CD4-positive, alpha-beta T cell treated with Interleukin-12 subunit alpha and Interleukin-12 subunit beta, for 1 hour (primary cell): ENCODE measurements at places on chromosomes 5 and 9.

DNA sequence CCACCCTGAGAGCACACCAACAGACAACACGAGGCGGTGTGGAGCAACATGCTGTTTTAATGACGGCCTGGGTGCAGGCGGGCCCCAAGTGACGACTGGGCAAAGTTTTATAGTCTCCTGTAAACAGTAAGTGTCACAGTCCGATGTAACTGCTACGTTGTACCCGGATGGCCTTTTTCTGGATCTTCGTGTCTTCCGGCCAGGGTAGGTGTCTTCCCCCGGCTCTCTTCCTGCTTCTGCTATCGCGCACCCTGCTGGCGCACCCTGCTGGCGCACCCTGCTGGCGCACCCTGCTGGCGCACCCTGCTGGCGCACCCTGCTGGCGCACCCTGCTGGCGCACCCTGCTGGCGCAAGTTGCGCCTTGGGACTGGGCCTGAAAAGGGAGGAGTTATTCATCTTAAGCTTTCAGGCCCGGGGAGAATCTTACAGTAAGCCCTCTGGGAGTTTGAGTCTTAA lies 143.0 kb upstream of the TARS1 start:
- DNase-seq = no peak

DNA sequence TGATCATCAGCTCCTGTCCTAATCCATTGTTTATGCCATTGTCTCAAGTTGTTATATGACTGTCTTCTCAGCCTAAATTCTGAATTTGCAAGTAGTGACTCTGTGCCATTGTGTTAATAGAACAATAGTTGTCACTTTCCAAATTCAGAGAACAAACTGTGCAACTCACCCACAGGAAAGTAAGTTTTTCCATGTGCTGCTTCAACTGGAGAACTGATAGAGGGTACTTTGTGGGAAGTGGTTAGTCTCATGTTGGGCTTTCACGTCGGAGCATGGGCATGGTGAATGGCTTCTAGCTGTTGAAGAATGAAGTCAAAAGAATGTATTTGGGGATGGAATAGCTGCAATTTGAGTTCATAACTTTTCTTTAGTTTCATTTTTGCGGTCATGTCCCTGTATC lies 146.0 kb downstream of the CD180 start:
- DNase-seq = no peak

DNA sequence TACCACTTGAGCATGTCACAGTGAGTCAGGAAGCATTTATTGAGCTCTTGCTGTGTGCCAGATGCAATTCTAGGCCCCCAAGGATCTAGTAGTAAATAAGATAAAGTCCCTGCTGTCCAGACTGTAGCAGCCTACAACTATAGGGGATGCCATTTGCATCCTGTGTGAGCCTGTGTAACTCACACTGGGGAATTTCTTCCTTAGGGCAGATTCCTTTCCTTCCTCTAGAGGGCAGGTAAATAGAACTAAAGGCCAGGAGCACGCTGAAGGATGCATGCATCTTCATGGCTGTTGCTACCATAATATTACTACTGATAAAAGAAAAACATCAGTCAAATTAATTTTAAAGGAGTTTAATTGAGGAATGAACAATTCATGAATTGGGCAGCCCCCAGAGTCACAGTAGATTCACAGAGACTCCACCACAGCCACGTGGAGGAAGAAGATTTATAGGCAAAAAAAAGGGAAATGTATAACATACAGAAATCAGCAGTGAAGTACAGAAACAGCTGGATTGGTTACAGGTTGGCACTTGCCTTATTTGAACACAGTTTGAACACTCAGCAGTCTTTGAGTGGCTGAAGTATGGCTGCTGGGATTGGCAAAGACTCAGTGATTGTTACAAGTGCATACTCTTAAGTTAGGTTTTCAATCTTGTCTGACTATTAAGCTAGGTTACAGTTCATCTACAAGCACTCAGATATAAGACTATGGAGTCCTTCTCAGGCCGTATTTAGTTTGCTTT lies 98.9 kb downstream of the ACTL7B start:
- no peak for DNase-seq

- no peak for DNase-seq
Measured at GRCh38 chr5:37701868-37702267, 138.0 kb downstream of the GDNF start.

- no peak for DNase-seq
Measured at GRCh38 chr5:176886336-176887251, 12.6 kb downstream of the HK3 start.

DNA sequence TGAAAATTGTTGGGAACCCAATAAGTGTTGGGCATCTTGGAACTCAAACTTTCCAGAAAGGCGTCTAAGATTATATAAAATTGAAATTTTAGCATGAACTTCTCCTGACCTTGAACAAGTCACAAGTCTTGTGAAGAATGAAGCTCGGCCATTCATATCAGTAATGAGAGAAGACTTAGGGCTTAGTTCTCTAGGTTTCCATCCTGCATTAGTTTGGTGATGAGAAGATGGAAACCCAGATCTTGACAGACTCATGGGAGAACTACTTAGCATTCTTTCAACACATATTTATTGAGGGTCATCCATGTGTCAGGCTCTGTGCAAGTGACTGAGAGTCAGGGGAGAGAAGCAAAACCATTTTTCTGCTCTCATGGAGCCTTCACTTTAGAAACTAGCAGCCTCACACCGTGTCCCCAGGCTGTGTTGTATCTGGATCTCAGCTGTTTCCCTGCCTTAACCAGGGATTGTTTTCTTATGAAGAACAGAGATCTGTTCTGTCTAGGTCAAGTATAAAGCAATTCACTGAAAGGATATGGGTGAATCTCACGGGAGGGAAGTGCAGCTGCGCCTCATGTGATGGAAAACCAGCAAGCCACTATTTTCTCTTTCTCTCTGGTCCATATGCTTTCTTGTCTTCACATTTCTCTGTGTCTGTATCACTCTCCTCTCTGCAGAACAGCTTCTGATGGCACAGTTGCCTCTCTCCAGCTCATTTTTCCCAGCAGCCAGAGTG lies 3.4 kb downstream of the GARNL3 start:
- DNase-seq = no peak

DNA sequence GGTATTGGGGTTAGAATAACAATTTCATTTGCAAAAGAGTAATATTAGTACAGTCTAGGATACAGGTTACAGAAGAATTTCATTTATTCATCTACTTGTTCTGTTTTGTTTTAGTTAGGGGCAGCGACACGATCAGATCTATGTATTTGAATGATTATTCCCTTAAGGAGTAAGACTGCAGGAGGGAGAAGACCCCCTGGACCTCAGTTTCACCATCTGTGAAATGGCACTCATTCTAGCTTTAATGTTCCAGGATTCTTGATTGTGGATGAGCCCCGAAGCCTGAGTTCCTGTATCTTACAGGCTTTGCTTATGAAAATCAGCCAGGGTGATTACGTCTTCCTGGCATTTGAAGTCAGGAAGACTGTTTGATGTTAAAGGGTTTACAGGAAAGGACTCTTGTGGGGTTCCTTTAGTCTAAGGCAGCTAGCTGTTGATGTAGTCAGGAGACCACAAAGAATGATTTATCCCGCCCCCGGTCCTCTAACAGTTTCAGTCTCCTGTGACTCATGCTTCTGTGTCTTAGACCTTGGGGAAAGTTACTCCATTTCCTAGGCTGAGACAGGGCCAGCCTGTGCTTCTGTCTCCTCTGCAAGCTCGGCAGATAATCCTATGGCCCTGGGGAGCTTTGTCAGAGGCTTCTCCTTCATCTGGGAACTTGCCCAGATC lies 11.5 kb downstream of the SMIM3 start:
- DNase-seq = peak; percentile 57

- peak; percentile 21 for DNase-seq
Measured at GRCh38 chr5:156920042-156920860, 42.8 kb downstream of the TIMD4 start.

- DNase-seq = no peak
Measured at GRCh38 chr9:129570450-129571297, 50.2 kb downstream of the C9orf50 start.

GRCh38 chr5:60330236-60330635 lies 369.7 kb downstream of the DEPDC1B start:
- DNase-seq = no peak

- no peak for DNase-seq
Measured at GRCh38 chr9:108085294-108085693, 595.7 kb upstream of the KLF4 start.

DNA sequence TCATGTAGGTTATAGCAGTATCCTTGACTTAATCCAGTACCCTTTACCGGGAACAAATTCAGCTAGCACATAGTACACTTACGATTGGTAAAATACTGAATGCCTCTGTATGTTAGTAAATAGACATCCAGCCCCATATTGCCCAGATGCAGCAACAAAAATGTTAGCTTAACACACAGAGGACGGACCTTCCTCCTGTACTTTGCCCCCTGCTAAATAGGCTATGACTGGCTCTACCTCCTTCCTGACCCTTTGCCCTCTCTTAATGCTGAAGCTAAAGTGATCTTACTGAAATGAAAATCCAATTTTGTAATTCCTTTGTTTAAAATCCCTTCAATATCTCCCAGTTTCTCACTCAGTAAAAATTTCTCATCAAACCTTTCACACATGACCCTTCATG lies 183.1 kb downstream of the PARP8 start:
- no peak for DNase-seq

- DNase-seq = no peak
Measured at GRCh38 chr9:106956971-106957370, 94.0 kb downstream of the ZNF462 start.

GRCh38 chr5:67021521-67021920 lies 175.1 kb downstream of the CD180 start:
- no peak for DNase-seq

DNA sequence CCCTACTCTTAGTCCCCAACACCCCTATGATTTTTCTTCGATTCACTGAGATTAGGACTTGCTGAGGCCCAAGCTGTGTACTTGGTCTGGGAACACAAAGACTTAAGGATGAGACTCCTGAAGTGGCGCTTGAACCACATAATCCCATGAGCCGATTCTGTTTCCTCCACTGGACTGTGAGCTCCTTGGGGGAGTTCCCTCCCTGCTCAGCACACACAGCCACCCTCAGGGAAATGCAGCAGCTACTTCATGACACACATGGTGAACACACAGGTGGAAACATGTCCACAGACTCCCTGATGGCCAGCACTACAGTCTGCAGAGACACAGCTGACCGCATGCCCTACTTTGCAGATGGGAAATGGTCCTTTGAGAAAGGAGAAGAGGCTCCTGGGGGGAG lies 101.1 kb downstream of the C5orf15 start:
- DNase-seq = no peak

- no peak for DNase-seq
Measured at GRCh38 chr9:22316645-22317044, 130.0 kb upstream of the DMRTA1 start.

- DNase-seq = peak; percentile 28
Measured at GRCh38 chr9:137138722-137139467, at the start of gene GRIN1. Gene GRIN1 (plus strand): TSS chr9:137139154. CDS start chr9:137139487, 333 bp downstream.

- no peak for DNase-seq
Measured at GRCh38 chr5:72746736-72747135, 69.7 kb upstream of the TNPO1 start.

DNA sequence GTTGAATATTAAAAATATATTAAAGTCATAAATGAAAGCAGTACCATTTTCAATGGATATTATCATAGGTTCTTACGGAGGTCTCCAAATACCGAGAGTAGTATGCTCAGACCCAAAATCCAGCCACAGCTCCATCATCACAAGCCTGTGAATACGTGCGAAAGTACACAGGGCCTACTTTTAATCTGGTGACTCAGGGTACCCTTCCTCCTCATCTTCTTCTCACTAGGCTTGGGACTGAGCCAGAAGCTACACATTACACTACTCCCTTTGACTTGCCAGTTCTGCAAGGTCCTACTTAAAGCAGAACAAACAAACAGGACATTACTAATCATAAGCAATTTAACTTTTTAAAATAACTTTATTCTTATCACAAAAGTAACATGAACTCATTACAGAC lies 7.6 kb upstream of the RIC1 start:
- DNase-seq = no peak

- no peak for DNase-seq
Measured at GRCh38 chr5:123036391-123037103, at the start of gene PPIC. Gene PPIC (minus strand): TSS chr5:123036725. CDS start chr5:123036625, 100 bp downstream.

DNA sequence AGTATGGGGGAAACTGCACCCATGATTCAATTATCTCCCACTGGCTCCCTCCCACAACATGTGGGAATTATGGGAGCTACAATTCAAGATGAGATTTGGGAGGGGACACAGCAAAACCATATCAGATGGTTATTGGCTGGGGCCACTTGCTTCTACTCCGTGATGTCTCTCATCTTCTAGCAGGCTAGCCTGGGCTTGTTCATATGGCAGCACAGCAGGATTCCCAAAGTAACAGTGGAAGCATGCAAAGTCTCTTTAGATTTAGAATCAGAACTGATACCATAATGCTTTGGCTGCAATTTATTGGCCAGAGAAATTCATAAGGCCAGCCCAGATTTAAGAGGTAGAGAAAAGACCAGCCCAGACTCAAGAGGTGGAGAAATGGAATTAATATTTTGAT lies 126.2 kb downstream of the PTTG1 start:
- no peak for DNase-seq

DNA sequence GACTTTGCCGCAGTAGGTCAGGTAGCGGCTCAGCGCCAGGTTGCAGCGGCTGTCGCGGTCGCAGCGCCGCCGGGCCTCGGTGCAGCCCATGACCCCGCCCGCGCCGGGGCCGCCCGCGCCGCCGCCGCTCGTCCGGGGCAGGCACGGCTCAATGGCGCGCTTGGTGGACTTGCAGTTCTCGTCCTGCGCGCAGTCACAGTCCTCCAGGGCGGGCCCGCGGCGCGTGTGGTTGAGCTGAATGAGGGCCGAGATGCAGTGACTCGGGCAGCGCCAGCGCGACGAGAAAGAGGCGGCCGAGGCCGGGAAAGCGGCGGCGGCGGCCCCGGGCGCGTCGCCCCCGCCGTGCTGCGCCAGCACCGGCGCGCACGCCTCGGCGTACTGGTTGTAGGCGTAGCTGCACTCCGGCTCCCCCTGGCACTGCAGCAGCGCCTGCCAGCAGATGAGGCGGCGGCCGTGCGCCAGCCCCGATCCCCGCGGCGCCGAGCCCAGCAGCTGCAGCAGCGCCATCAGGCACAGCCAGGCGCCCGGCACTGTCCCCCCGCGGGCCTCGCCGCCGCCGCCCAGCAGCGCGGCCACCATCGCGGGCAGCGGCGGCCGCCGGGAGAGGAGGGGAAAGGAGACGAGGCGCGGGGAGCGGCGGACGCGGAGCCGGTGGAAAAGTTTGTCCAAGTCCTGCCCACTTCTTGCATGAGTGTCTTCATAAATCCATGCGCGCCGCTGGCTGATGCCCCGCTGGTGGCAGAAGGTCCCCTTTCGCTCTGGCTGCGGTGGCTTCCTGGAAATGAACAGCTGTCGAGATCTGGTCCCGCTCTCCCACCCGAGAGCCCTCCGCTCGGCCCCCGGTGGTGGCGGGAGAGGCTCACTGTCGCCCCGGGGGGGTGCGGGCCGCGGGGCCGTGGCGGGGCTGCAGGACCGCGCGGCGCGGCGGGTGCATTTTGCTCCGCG lies 833 bp downstream of the GAS1 start:
- DNase-seq = peak; percentile 64

GRCh38 chr9:29176786-29177185 lies 1603.5 kb upstream of the C9orf72 start:
- DNase-seq = no peak
